ENCODE measurements at places on chromosomes 5 and 9.

- DNase-seq = no peak
These were observed 46.1 kb downstream of the PRUNE2 start for GRCh38 chr9:76859860-76860259.

DNA sequence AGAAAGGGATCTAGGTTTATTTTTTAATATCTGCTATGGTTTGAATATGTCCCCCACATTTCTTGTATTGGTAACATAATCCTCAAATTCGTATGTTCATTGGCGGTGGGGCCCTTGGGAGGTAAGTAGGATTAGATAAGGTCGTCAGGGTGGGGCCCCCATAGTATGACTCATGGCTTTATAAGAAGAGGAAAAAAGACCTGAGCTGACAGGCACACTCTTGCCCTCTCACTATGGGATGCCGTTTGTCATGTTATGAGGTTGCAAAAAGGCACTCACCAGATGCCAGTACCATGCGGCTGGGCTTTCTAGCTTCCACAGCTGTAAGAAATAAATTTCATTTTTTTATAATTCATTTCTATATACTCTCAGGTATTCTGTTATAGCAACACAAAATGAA, 67.3 kb upstream of the SGCD start:
- DNase-seq = no peak

GRCh38 chr5:36733183-36733582, 126.8 kb downstream of the SLC1A3 start:
- DNase-seq = no peak

DNA sequence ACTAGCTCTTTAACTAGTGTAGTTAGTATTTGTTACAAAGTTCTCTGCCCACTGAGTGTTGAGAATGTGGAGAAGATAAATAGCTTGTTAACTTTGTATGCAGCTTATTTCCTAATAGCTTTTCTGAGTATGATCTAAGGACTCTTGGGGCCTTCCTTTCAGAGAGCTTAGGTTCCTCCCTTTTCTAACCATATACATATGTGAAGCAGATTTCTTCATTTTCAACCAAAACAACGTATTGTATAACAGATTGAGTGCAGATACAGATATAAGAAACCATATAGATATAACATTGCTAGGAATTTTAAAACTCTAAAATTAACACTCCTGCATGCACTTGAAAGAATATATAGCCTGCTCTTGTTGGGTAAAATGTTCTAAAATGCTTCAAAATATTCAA, 70.4 kb downstream of the SCAMP1 start:
- peak; percentile 9 for DNase-seq

GRCh38 chr9:33466565-33467495, 6.9 kb downstream of the NOL6 start:
- peak; percentile 82 for DNase-seq

- DNase-seq = no peak
These were observed 20.6 kb downstream of the PSMB7 start for GRCh38 chr9:124394596-124394995.

- DNase-seq = no peak
These were observed 38.0 kb downstream of the CERT1 start for GRCh38 chr5:75473463-75473862.
